ENCODE measurements at places on chromosomes 6 and 20.
A peak's percentile ranks its signal among the peaks of the same experiment; 100 is the strongest.

GRCh38 chr20:43563429-43563828 is 4.6 kb downstream of the SGK2 start:
- no peak for DNase-seq

DNA sequence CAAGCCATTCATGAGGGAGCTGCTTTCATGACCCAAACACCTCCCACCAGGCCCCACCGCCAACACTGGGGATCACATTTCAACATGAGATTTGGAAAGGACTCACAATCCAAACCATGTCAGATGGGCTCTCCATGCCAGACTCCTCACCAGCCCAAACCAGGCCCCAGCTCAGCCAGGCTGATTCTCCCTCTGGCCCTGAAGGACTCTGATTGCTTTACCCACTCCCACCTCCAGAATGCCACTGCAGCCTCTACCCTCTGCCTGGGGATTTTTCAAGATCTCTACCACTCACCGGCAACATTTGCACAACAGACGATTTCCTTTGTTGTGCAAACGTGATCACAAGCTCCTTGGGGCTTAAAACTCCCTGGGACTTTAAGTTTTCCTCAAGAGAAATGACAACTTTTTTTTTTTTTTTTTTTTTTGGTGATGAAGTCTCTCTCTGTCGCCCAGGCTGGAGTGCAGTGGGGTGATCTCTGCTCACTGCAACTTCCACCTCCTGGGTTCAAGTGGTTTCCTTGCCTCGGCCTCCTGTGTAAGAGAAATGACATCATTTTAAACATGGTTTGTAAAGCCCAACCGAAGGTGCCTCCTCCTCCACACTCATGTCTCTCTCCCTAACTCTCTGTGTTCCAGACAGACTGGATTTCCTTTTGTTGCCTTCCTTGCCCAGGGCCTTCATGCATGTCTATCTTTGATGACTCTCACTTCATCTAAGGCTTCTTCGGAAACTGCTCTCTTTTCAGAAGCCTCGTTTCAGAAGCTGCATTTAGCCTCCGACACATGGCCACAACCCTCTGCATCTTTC is 147.0 kb downstream of the CDH26 start:
- no peak for DNase-seq

GRCh38 chr6:111777357-111777756 is 95.9 kb downstream of the FYN start:
- peak; percentile 51 for DNase-seq

DNA sequence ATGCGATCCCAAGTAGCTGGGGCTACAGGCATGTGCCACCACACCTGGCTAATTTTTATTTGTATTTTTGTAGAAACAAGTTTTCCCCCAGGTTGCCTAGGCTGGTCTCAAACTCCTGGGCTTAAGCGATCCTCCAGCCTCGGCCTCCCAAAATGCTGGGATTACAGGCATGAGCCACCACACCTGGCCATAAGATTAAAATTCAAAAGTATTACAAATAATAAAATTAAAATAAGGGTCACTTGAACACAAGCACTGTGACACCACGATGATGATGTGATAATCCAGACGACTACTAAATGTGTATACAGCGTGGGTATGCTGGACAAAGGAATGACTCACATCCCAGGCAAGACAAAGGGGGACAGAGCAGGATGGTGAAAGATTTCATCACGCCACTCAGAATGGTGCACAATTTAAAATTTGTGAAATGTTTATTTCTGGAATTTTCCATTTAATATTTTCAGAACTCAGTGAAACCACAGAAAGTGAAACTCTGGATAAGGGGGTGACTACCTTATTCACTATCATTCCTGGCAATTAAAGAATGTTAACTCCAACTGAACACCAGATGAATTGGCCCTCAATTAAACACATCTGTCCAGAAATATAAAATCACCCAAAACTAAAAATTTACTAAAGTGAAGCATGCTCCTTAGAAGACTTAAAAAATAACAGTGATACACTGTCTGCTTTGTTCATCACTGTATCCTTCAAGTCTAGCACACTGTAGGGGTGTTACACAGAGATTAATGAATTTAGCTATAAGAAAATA is 13.1 kb downstream of the B4GALT5 start:
- DNase-seq = no peak

DNA sequence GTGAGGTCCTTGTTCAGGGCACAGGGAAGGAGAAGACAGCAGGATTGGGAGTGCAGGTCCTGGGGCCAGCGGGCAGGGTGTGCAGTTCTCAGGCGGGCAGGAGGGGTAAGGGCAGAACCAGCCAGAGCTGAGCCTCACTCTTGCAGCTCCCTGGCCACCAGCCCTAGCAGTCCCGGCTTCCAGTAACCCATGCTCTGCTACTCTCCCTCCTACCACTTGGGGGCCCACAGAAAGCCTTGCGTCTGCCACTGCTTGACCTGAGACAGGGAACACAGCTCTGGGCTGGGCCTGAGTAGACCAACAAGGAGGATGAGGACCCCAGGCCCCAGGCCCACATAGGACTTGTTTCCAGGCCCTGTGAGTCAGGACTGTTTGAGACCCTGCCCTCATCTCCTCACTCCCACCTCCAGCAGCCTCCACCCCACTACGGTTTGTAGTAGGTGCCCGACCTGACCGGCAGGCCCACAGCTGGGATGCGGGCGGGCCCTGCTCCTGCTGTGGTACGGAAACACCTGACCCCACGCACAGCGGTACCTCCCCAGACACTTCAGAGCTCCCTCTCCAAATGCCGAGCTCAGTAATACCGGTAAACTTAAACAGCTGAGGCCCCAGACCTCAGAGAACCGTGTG is 39.2 kb downstream of the KCNK5 start:
- DNase-seq = peak; percentile 29

GRCh38 chr6:3380344-3381232 is 76.3 kb downstream of the SLC22A23 start:
- no peak for DNase-seq

GRCh38 chr6:6969761-6970223 is 138.0 kb upstream of the RREB1 start:
- DNase-seq = no peak

DNA sequence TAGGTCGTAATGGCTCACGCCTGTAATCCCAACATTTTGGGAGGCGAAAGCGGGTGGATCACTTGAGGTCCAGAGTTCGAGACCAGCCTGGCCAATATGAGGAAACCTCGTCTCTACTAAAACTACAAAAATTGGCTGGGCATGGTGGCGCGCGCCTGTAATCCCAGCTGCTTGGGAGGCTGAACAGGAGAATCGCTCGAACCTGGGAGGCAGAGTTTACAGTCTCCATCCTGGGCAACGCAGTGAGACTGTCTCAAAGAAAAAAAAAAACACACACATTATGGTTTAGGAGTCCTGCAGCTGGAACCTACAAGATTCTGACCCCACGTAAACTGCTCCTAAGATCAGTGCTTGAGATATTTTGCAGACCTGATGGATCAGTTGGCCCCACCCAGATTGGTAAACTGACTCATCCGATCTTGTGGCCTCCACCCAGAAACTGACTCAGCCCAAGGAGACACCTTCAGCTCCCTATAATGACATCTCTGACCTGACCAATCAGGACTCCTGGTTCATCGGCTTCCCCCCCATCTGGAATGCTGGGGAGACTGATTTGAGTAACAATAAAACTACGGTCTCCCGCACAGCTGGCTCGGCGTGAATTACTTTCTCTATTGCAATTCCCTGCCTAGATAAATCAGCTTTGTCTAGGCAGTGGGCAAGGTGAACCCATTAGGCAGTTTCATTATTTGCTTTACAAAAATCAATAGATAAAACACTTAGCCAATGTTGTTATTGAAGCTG is 96.2 kb upstream of the BTN3A2 start:
- no peak for DNase-seq

GRCh38 chr6:83511901-83512681 is at the start of gene PRSS35:
Gene PRSS35, plus strand, starts transcription at chr6:83512534. Its CDS starts 10,908 bp downstream, at chr6:83523442.
- peak; percentile 81 for DNase-seq

DNA sequence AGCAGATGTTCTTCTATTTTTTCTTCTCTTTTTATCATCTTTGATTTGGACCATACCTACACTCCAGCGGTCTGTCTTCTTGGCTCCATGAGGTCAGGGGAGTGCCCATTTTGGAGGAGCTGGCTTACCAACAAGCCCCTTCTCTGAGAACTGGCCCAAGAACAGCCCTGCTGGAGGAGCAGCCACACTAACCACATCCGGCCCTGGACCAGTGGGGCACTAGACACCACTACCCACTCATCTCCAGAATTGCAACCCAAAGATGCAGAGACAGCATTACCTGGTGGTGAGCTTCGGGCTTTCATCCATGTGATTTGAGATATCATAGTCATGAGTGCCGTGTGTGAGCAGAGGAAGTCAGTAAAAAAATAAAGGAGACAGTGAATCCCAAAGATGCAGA is 599.4 kb upstream of the CDH4 start:
- no peak for DNase-seq

DNA sequence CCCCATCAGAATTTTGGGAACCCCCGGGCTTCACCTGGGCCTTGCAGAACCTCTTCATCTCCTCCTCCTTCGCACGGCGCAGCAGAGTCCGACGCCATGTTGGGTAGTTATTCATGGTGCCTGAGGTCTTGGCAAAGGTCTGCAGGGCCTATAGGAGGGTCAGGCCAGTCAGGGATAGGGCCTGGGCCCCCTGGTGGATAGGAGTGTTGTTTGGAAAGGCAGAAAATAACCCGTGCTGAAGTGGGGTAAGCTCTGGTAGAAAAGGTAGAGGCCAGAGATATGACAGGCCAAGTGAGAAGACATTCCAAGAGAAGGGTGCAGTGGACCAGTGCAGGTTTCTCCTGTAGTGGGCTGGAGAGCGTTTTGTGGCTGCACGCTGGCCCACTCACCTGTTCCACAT is 4.9 kb downstream of the SMPD2 start:
- DNase-seq = no peak

DNA sequence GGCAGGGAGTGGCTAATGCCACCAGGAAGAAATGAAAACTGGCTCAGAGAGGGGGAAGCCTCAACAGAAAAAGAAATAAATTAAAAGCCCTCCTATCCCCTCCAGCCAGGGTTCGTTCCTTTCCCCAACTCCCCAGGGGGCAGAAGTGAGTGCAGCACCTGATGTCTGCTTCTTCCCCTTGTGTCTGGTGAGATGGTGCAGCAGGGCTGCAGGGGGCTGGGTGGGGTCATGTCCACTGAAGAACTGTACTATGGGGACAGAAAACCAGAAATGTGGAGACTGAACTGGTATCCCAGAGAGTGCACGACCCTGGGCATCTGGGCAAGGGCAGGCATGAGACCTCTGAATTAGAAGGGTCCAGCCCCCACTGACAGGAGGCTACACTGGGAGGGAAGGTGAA is 4.0 kb downstream of the EGFL8 start:
- DNase-seq = no peak

DNA sequence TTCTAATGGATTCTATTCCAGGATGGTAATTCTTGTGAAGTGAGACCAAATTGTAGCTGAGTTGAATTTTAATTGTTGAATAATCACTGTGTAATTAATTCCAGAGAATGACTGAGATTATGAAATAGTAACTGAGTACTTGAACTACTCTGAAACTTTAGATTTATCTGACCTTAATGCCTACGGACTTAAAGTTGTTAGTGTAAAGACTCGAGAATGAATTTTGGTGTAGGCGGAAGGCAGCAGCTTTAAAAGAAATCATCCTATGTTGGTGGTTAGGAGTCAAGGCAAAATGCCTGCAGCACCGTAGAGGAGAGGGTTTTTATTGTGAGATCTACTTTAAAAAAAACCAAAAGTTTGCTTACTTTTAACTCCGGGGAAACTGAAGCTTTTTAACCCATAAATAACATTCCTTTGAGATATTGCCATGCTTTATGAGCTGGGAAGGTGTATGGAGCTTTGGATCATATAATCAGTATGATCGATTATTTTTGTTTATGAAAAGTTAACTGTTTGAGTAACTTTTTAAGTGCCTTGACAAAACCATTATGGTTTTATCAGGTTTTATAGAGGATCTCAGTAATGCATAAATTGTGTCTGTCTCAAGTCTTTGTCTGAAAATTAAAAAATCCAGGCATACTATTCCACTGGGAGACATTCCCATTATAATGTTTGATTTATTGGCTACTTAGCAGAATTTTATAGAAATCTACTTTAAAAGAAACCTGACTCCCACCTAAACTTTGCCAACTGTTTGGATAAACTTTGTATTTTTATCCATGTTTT is 46.1 kb downstream of the MYO6 start:
- no peak for DNase-seq

DNA sequence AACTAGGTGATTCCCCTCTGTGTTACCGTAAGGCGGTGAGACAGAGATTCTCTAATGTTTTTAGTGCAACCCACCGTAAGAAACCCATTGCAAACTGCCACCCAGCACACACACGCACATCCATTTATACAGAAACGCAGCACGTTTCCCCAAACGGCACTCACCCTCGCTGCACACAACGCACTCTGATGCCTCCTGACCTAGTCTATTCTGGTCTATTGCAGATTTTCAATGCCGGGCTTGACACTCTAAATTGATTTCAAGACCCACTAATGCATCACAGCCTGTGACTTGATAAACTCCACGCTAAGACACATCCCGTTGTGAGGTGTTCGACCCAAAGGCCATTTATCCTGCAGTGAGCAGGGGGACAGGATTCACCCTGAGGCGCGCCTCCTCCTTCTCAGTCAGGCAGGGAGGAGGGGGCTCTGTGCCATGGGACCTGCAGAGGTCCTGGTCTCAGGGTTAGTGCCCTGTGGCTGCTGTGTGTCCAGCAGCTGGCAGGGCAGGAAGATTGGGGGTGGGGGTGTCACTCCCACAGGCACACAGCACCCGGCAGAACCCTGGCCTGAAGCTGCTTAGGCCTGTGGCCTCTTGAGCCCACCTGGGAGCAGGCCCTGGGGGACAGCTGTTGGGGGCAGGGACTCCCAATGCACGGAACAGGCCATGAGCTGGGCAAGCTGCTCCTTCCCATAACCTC is 335.6 kb downstream of the PREX1 start:
- DNase-seq = no peak

GRCh38 chr6:133805876-133806275 is 83.0 kb upstream of the TCF21 start:
- no peak for DNase-seq

DNA sequence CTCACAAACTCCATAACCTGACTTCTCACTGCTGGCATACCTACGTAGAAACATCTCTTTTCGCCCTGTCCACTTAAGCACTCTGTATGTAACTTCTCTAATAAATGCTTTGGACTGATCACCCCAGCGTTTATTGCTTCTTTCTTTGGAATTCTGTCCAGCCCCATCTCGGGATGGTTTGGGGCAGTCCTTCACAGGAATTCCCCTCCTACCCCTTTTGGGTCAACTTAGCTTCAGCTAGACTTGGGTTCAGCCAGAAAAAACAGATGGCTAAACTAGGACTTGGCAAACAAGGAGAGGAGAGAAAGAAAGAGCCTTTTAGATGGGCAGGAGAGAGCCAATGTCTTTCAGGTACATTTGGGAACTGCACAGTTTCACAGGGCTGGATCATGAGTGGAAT is 3.9 kb upstream of the LTV1 start:
- no peak for DNase-seq

DNA sequence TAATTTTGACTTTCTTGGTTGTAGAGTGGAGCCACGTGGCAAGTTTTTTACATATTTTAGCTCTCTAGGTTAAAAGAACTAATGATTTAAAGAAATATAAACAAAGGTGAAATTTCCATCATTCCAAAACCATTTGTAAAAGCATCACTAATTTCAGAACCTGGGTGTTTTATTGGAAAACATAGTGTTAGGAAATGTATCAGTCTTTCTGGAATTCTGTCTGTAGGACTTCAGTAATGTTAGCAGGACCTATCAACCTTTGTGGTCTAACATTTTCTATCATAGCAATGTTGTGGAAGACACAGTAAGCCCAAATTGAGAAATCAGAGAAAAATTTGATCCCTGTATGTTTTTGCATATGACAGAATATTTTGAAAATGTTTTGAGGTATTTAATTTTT is 28.3 kb downstream of the L3MBTL3 start:
- DNase-seq = no peak
